ENCODE measurements at places on chromosomes 3 and 15. TPM values are rescaled to one million over a fixed set of nuclear protein-coding genes. Genes with fewer than 3 reads are reported as not detected.
A peak's percentile ranks its signal among the peaks of the same experiment; 100 is the strongest.

DNA sequence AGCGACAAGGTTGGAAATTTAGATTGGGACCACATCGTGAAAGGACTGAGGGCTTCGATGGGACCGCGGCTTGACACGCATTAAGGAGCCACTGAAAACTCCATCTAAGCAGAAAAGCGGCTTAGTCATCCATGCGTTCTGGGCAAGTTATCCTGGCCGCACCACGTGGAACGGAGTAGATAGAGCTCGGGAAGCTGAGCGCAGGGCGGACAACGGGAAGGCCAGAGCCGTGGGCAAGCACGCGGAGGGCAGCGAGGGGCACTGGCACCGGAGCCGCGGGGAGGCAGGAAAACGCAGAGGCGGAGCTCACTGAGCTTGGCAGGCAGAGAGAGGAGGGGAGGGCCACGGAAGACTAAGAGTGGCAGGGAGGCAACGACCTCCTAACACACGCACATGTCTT, 61.3 kb upstream of the VGLL4 start:
- DNase-seq = no peak

GRCh38 chr3:124607163-124607562, 123.1 kb upstream of the UMPS start:
- no peak for DNase-seq

DNA sequence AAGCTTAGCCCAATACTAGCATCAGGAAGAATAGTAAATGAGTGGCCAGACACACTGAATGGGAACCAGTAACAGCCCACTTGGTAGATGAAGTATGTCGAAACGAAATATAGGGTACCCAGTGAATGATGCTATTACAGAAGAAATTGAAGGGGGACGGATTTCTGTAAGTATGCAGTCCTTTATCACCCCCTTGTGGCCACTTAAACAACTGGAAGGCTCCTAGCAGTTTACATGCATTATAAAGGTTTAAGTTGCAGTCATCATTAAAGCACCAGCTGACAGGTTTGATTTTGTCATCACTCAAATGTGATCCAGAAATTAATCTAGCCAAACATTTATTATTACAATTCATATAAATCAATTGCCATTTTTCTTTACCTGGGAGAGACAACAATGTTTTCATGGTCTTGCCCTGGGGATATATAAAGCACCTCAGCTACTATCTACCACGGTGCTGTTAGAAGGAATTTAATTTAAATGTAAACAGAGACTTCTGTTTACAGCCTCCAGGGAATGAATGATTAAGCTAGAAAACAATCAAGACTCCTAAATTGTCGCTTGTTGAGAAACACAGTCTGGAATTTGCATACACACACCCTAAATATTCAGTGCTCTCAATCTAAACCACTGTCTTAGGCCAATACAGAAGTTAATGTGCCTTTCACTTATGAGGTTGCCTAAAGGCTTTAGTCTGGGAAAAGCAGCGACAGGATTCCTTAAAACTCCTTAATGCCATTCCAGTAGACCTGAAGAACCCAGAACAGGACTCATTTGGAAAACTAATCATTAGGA, 7.8 kb downstream of the EIF1B start:
- peak; percentile 48 for DNase-seq

DNA sequence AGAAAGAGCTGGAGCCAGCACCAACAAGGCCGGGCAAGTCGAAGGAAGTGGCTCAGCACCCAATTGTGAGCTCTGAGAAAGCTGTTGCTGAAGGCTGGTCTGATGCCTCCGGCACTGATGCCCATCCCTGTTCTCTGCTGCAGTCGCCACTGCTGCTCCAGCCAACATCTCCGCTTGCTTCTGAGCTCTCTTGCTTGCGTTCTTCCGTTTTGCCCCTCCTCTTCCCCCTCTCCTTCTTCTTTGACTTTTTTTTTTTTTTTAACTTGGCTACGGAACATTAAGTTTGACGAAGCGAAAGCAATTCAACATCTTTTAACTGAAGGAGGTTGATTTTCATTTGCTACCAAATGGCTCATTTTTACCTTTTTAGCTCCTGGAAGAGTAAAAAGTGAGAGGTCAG, 442.9 kb downstream of the MCTP2 start:
- DNase-seq = no peak

GRCh38 chr3:43966126-43966525, 275.4 kb downstream of the ABHD5 start:
- DNase-seq = no peak

DNA sequence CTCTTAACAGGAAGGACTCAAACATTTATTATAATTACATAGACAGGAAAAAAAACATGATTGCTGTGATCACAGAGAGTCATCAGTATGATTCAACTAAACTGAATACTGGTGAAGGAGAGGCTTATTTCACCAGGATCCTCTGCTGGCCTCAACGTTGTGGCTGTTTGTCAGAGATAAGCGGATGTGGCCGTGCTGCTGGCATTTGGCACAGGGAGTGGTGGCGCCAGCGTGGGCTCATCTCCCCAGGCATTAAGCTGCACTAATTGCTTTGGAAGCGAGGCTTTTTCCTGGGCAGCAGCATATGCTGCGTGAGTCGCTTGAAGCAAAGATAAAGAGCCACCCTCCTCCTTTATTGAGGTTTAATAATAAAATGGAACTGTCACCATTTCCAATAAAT, 306.7 kb downstream of the LRTM1 start:
- DNase-seq = no peak

GRCh38 chr3:62046326-62046725, 327.0 kb downstream of the FEZF2 start:
- DNase-seq = no peak

- DNase-seq = no peak
Measured at GRCh38 chr3:184733971-184734608, 22.2 kb upstream of the MAGEF1 start.

DNA sequence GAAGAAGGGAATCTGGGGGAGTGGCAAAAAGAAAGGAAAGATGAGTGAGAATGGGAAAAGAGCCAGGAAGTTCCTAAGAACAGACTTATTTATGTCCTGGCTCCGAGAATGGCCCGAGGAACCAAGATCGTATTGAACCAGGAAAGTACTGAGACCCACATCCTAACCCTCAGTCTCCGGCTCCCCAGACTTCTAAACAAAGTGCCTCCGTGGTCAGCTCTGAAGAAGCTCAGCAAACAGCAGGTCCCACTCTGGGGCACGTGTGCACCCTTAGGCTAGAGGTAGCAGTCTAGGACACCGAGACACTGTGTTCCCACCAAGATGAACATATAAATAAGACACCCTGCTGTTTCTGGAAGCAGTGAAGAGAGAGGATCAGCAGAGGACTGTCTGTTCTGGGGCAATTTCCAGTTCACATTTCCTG, 307.4 kb downstream of the NTRK3 start:
- DNase-seq = no peak

- no peak for DNase-seq
Measured at GRCh38 chr3:156599089-156599874, 44.4 kb upstream of the SSR3 start.

DNA sequence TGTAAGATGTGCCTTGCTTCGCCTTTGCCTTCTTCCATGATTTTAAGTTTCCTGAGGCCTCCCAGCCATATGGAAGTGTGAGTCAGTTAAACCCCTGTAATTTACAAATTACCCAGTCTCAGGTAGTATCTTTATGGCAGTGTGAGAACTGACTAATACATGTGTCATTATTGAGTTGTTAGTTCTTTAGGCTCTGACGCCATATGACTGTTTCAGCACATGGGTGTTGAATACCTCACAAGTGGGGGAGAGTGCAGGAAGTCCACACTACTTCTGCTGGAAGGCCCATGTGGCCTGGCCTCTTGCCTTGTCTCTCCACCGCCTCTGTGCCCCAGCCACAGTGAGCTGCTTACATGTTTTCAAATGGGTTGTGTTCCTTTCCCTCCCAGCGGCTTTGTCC, 28.5 kb downstream of the MFSD1 start:
- no peak for DNase-seq

- DNase-seq = no peak
Measured at GRCh38 chr15:89964232-89964954, 36.7 kb upstream of the ZNF710 start.

DNA sequence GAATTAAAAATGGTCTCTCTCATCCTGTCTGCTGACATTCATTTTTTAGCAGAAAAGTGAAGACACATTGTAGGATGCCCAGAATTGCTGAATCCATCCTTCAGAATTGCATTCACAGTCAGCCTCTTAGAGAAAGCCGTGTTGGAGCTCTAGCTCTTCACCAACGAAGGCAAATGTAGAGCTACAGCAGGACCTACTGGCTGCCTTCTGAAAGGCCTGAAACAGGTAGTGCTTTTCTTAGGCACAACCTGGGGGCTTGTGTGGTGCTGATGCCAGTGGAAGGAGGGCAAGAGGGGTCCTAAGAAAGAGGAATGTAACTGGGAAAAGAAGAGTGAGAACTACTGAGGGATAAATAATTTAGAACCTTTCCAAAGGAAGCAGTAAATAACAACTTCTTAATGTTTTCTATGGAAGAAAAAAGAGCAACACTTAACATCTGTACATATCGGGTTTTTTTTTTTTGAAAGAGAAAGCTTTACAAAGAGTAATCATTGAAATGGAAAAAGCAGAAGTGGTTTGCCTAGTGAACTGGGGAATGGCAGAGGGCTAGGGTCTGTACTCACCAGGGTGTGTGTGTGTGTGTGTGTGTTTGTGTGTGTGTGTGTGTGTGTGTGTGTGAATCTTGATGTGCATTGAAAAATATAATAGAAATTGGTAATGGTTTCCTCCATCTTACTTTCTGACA, 297.8 kb downstream of the SATB1 start:
- no peak for DNase-seq

- no peak for DNase-seq
Measured at GRCh38 chr3:195246581-195246995, 24.4 kb downstream of the XXYLT1 start.

- no peak for DNase-seq
Measured at GRCh38 chr3:147412917-147413685, 3.9 kb downstream of the ZIC1 start.

GRCh38 chr3:100043271-100043670, 71.0 kb downstream of the FILIP1L start:
- no peak for DNase-seq

Gene CGNL1
- polyA plus RNA-seq = 24.5 TPM

Gene UBAP1L
- 10.5 TPM for polyA plus RNA-seq

Gene MNS1
- polyA plus RNA-seq = 12.3 TPM

Gene OXTR
- 1.4 TPM for polyA plus RNA-seq

Gene KNG1
- polyA plus RNA-seq = not detected

Gene CFAP44
- 27.2 TPM for polyA plus RNA-seq
